Posterior vena cava (tissue), 2 donors: ENCODE measurements at places on chromosomes 4 and X. TPM values are rescaled to one million over a fixed set of nuclear protein-coding genes. Genes with fewer than 3 reads are reported as not detected.

Gene GAGE1
- total RNA-seq: not detected

Gene ERVMER34-1
- total RNA-seq: 0.14 TPM

Gene HEPH
- total RNA-seq: 22.2 TPM

Gene HSD17B11
- total RNA-seq: 31.1 TPM

Gene POU4F2
- not detected for total RNA-seq

Gene GC
- not detected for total RNA-seq

Gene CDS1
- 0.90 TPM for total RNA-seq

Gene RASL11B
- 26.8 TPM for total RNA-seq

Gene FAM47A
- not detected for total RNA-seq

Gene PRKG2
- total RNA-seq: 2.2 TPM

Gene ASB12
- not detected for total RNA-seq

Gene GAGE12H
- not detected for total RNA-seq

Gene SOX3
- not detected for total RNA-seq

Gene NKRF
- total RNA-seq: 6.8 TPM

Gene FATE1
- total RNA-seq: not detected

Gene DYNLT3
- 53.4 TPM for total RNA-seq

Gene HPGD
- total RNA-seq: 3.2 TPM

Gene CENPI
- 1.2 TPM for total RNA-seq

Gene RADX
- 0.37 TPM for total RNA-seq

Gene GPM6B
- 4.1 TPM for total RNA-seq
